ENCODE measurements at places on chromosomes 5 and 9.
A peak's percentile ranks its signal among the peaks of the same experiment; 100 is the strongest.

- no peak for DNase-seq
These were observed 256.5 kb upstream of the FBXL7 start for GRCh38 chr5:15243301-15244020.

DNA sequence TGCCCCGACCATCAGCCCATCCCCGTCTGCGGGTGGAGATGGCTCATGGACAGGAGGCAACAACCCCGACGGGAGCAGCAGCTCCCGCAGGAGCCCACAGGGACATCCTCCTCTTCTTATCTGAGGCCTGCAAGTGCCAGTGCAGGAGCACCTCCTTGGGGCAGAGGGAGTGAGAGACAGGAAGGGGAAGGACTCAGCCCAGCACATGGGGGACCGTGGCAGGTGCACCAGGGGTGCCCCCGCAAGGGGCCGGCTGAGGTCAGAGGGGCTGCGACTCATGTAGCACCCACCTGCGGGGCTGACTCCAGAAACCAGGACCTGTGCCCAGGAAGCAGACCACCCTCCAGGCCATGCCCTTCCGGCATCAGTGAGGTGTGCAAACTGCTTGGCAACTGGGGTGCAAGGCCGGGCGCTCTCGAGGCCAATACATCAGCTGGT is 259.8 kb upstream of the ADAMTS16 start:
- DNase-seq: no peak

- no peak for DNase-seq
These were observed 52.7 kb downstream of the ADAMTSL1 start for GRCh38 chr9:18526685-18527084.

GRCh38 chr5:109857405-109858031 is 167.8 kb downstream of the MAN2A1 start:
- peak; percentile 7 for DNase-seq

GRCh38 chr5:145293716-145294115 is 541.4 kb downstream of the PRELID2 start:
- DNase-seq: no peak

DNA sequence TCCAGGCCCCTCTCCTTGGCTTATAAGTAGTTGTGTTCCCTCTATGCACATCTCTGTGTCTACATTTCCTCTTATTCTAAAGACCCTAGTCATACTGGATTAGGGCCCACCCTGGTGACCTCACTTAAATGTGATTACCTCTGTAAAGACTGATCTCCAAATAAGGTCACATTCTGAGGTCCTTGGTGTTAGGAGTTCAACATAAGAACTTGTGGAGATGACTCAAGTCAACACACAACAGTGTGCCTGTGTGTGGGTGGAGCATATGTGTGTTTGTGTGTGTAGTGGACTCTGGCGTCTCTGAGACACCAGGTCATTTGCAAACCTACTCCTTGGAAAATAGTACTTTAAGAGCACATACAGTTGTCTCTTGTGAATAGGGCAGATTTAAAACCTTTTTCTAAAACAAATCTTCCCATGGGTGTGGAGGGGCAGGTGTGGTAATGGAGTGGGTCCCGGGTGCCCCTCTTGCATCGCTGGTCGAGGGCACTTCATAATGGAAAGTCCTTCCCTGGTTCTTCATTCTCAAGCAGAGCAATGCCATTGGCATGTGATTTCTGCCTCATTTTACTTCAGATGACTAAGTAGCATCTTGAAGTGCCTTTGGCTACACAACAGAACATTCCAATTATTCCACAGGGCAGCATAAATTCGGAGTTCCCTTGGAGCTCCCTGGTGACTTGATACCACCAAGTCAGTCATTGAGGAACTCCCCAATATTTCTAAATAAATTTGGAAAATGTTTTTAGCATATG is 84.4 kb downstream of the C9orf152 start:
- no peak for DNase-seq

DNA sequence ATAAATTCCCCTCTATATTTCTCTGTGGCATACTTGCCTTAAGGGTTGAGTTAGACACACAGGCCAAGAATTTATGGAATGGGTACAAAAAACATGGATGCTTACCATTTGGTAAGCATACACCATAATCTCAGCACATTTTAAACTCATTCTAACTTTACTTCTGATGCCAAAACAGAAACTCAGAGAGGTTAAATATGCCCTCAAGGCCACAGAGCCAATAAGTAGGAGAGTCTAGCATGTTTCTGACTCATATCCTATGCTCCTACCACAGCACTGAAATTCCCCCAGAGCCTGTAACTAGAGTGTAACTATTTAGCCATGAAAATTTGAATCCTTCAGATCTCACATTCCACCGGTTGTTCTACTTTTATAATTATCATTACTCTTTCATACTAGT is 559.7 kb downstream of the ACTL7B start:
- DNase-seq: no peak

GRCh38 chr9:93468763-93469456 is 15.5 kb upstream of the FAM120AOS start:
- no peak for DNase-seq

GRCh38 chr9:129282731-129283211 is 104.7 kb upstream of the IER5L start:
- no peak for DNase-seq

- DNase-seq: no peak
These were observed 448.5 kb downstream of the KDM4C start for GRCh38 chr9:7206221-7206758.

- DNase-seq: no peak
These were observed 629 bp downstream of the ZBTB26 start for GRCh38 chr9:122930541-122931225.

DNA sequence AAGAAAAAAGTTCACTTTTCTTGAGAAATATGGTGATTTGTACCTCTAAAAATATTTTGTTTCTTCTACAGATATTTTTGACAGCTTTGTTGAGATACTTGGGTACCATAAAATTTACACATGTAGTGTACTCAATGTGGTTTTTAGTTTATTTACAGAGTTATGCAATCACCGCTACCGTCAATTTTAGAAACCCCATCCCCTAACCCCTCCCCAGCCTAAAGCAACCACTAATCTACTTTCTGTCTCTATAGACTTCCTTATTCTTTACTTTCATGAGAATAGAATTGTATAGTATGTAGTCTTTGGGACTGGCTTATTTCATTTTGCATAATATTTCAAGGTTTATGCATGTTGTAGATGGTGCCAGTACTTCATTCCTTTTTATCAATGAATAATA is 45.0 kb upstream of the TDRD7 start:
- DNase-seq: no peak

- DNase-seq: no peak
These were observed 391.3 kb downstream of the NR2F1-AS1 start for GRCh38 chr5:93189707-93190120.

- no peak for DNase-seq
These were observed 338.8 kb downstream of the ARL15 start for GRCh38 chr5:53971551-53971950.

DNA sequence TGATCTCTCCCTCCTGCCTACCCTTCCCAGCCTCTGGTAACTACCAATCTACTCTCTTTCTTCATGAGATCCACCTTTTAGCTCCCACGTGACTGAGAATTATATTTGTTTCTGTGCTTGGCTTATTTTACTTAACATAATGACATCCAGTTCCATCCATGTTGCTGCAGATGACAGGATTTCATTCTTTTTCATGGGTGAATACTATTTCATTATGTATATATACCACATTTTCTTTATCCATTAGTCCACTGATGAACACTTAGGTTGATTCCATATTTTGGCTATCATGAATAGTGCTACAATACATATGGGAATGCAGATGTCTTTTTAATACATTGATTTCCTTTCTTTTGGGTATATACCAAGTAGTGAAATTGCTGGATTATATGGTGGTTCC is 35.5 kb upstream of the ZNF366 start:
- DNase-seq: no peak

GRCh38 chr9:124376329-124376728 is 38.9 kb downstream of the PSMB7 start:
- DNase-seq: no peak

DNA sequence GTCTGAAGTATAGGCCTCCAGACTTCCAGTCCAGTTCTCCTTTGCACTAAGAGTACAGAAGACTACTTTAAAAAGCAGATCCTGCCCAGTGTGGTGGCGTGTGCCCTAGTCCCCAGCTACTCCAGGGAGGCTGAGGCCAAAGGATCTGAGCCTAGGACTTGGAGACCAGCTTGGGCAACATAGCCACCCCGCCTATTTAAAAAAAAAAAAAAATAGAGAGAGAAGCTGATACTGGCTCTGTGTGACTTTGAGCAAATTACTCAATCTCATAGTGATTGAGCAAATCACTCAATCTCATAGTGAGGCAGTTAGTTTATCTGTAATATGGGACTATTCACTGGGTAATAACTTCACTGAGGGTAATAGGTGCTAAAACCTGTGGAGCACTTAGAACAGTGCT is 43.6 kb upstream of the KDM4C start:
- no peak for DNase-seq

- no peak for DNase-seq
These were observed 358.0 kb downstream of the TAF11L14 start for GRCh38 chr5:17992291-17992690.

- DNase-seq: no peak
These were observed 4.2 kb downstream of the KCNIP1 start for GRCh38 chr5:170508036-170508435.
